PC-9 (cell line): ENCODE measurements at places on chromosomes 2 and 18. TPM values are rescaled to one million over a fixed set of nuclear protein-coding genes. Genes with fewer than 3 reads are reported as not detected.

Gene TRABD2A
- total RNA-seq = 0.88 and 2.2 TPM in 2 replicates

Gene CNTNAP5
- not detected in 2 replicates for total RNA-seq

Gene FOXD4L1
- total RNA-seq = 0.28 and 0.43 TPM in 2 replicates

Gene SNORC
- 10.4 and 20.0 TPM in 2 replicates for total RNA-seq

Gene OSR1
- 6.4 and 6.9 TPM in 2 replicates for total RNA-seq

Gene CIDEA
- total RNA-seq = not detected in 2 replicates

Gene CARF
- 5.9 and 6.5 TPM in 2 replicates for total RNA-seq

Gene TYMS
- total RNA-seq = 138 and 149 TPM in 2 replicates

Gene HRH4
- 0.18 TPM in 1 of 2 replicates, not detected in the other for total RNA-seq

Gene ZNF519
- 23.8 and 25.8 TPM in 2 replicates for total RNA-seq

Gene CYTIP
- not detected in 2 replicates for total RNA-seq

Gene DQX1
- 1.3 and 1.7 TPM in 2 replicates for total RNA-seq

Gene PTCD3
- total RNA-seq = 64.5 and 82.7 TPM in 2 replicates

Gene ELOA2
- not detected in 2 replicates for total RNA-seq
